ENCODE measurements at places on chromosomes 13 and 19. TPM values are rescaled to one million over a fixed set of nuclear protein-coding genes. Genes with fewer than 3 reads are reported as not detected.

DNA sequence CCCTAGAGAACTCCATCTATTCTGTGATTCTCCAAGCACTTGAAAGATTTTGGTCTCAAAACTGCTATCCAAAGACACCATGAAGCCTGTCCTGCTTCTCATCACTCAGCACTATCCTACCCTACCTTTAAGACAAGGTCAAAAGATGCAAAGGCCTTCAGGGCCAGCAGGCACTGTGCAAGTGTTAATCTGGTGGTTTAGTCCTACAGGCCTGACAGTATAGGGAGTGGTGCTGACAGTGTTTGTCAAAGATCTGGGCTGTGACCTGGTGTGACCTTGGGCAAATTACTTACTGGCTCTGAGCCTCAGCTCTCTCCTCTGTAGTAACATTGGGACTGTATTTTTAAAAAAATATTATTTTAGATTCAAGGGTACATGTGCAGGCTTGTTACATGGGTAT lies 28.0 kb downstream of the SIAH3 start:
- no peak for DNase-seq

- no peak for DNase-seq
These were observed 8.5 kb downstream of the R3HDM4 start for GRCh38 chr19:904545-904944.

- DNase-seq: peak; percentile 73
These were observed 15.0 kb upstream of the DHRS12 start for GRCh38 chr13:51818781-51819511.

DNA sequence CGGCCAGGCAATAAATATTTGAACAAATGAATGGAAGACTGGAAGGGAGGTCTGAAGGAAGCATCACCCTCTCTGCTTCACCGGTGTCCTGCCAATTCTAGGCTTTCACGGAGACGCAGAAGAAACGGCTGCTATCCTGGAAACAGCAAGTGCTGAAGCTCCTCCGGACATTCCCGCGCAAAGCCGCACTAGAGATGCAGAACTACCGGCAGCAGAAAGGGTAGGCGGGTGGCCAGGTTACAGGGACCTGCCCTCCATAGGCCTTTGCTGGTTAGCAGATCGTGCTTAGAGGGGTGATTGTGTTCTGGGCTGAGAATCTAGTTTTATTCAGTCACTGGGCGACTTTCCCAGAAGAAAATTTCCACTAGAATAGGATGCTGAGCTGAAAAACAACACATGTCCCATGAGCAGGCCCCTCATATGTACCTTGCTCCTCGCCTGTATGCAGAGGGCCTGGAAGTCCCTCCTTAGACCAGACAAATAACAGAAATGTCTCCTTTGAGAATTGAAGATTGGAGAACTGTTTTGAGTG lies 11.0 kb downstream of the PAF1 start:
- no peak for DNase-seq

- DNase-seq: peak; percentile 78
These were observed 182.0 kb upstream of the SERP2 start for GRCh38 chr13:44191504-44192171.

- DNase-seq: no peak
These were observed 3.9 kb upstream of the FAM216B start for GRCh38 chr13:42777467-42777866.

DNA sequence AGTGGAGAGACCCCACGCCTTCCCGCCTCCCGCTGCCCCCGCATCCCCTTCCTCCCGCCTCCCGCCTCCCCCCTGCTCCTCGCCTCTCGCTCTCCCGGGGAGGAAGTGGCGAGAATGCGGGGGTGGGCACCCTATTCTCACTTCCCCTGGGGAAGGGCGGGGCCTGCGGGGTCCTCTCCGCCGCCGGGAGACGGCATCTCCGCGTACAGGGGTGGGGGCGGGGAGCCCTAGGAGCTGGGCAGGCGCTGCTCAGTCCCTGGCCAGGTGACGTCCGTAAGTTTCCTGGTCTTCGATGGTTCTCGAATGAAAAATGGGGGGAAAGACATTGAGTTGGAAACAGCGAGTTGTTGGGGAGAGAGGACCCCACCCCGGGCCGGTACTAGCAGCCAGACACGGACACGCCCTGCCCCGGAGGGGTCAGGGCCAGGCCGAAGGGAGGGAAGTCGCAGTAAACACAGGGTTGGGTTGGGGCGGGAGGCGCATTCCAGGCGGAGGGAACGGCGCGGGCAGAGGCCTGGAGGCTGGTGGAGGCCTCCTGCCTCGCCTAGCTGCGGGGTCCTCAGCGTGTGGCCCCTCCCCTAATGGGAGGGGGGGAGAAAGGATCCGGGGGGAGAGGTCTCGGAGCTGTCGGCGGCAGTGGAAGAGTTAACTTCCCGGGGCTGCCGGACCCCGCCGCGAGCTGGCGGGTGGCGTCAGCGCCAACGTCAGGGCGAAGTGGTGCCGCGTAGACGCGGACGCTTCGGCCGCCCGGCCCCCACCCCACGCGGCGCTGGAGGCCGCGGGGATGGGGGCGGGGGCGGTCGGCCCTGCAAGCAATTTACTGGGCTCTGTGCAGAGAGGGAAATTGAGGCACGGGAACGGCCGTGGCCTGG lies 10.4 kb upstream of the JUND start:
- peak; percentile 95 for DNase-seq

GRCh38 chr13:73173279-73173811 lies 114.5 kb downstream of the KLF5 start:
- no peak for DNase-seq

GRCh38 chr19:49831592-49831991 lies 13.5 kb downstream of the MED25 start:
- no peak for DNase-seq

- peak; percentile 52 for DNase-seq
These were observed 11.1 kb upstream of the BCL3 start for GRCh38 chr19:44737238-44738071.

GRCh38 chr13:101258071-101258470 lies 158.2 kb downstream of the NALCN start:
- peak; percentile 83 for DNase-seq

GRCh38 chr13:47110833-47111240 lies 214.0 kb upstream of the HTR2A start:
- DNase-seq: no peak

GRCh38 chr13:25865391-25865790 lies 186.4 kb downstream of the SHISA2 start:
- DNase-seq: no peak

DNA sequence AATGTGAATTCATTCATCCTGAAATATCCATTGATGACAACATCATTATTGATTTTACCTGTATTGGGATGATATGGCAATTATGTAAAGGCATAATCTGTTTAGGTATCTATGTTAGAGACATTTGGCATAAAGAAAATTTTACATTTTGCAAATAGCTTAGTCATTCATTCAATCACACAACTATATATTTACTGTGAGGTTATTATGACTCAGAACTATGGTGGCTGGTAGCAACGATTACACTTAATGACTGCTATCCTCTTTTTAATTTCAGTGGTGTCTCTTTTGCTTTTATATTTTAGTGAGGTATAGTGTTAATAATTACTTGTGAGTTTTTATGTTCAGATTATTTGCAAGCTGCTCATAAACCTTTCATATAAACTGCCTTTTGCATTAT lies 955.9 kb downstream of the SLITRK6 start:
- DNase-seq: no peak

- DNase-seq: no peak
These were observed 15.3 kb downstream of the GATAD2A start for GRCh38 chr19:19420570-19421298.

LACC1 gene
- total RNA-seq: 2.3 TPM

LMTK3 gene
- total RNA-seq: 3.6 TPM

SIAH3 gene
- not detected for total RNA-seq

CCDC122 gene
- 0.56 TPM for total RNA-seq

CATSPERD gene
- total RNA-seq: not detected

LRFN3 gene
- total RNA-seq: 11.6 TPM

DCLK1 gene
- total RNA-seq: not detected

LRRC63 gene
- 0.26 TPM for total RNA-seq

ERICH6B gene
- total RNA-seq: not detected

NMRK2 gene
- not detected for total RNA-seq

CEBPA gene
- total RNA-seq: 1.4 TPM

MISP3 gene
- 2.7 TPM for total RNA-seq

CD320 gene
- 113 TPM for total RNA-seq

Data from activated CD4-positive, alpha-beta T cell treated with anti-CD3 and anti-CD28 coated beads, Interleukin-2, amount 10 ng/mL, durations not matched to agents 24 days and 14 days (primary cell).